ENCODE measurements at places on chromosomes 2 and 18. TPM values are rescaled to one million over a fixed set of nuclear protein-coding genes. Genes with fewer than 3 reads are reported as not detected.

The RHOB gene
- total RNA-seq: 48.9 TPM

The VSNL1 gene
- 0.20 TPM for total RNA-seq

The KATNAL2 gene
- 4.8 TPM for total RNA-seq

The ATP9B gene
- total RNA-seq: 22.0 TPM

The GLI2 gene
- total RNA-seq: 2.6 TPM

The DLX2 gene
- total RNA-seq: 0.20 TPM

The SCN1A gene
- total RNA-seq: 0.37 TPM

The RAB6D gene
- total RNA-seq: not detected

The UGT1A1 gene
- total RNA-seq: not detected

Data from subcutaneous preadipocyte (primary cell).